ENCODE measurements at places on chromosomes 6 and 20.
A peak's percentile ranks its signal among the peaks of the same experiment; 100 is the strongest.

GRCh38 chr20:5674176-5674660 lies 76.0 kb upstream of the SHLD1 start:
- DNase-seq = no peak

DNA sequence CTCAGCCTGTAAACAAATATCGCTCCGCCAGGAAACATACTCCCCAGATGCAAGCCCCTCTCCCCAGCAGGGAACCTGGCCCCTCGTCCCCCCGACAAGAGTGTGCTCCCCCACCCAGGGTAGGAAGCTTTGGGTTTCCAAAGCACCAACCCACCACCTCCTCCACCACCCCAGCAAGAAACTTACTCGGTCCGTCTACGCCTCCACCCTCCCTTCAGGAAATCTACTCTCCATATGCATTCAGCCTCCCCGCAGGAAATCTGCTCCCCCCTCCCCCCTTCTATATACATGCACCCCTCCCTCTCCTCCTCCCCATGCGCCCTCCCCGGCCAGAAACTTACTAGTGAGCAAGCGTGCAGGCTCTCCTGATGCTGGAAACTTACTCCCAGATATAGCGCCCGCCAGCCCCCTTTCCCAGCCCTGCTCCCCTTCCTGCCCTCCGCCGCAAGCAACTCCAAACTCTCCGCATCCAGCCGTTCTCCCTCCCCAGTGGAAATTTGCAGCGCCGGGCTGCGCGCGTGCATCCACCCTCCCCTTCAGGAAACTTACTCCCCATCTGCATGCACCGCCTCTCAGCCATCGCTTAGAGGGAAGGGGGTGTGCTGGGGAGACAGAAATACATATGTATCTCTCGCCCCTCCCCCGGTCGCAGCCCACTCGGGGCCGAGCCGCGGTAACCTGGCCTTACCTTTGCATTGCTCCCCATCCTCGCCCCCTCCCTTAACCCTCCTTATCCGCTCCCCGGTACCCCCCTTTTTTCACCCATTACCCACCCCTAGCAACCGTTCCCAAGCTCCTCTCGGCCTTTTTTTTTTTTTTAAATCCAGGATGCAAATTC lies at the start of gene TRERF1:
TRERF1 (minus strand) TSS at position 594 of the 838 bp plus-strand sequence. CDS start 182,336 bp downstream, outside the sequence.
- DNase-seq = no peak

DNA sequence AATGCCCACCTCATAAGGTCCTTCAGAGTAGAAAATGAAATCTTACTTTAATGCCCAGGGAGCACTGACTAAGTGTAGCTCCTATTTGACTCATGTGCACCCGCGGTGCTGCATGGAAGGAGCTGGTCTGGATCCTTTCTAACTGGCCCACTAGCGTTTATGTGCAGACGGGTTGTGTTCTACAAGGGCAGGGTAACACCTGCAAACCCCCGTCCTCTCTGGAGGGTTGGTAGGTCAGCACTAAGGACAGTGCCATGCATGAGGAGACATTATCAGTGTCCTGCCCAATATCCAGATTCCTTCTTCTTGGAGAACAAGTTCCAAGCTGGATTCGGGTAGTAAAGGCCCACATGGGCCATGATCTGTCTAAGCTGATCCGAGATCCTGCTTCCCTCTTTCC lies 140.3 kb downstream of the ANKRD60 start:
- DNase-seq = no peak

GRCh38 chr20:23917024-23917725 lies 37.6 kb upstream of the CST5 start:
- DNase-seq = no peak

DNA sequence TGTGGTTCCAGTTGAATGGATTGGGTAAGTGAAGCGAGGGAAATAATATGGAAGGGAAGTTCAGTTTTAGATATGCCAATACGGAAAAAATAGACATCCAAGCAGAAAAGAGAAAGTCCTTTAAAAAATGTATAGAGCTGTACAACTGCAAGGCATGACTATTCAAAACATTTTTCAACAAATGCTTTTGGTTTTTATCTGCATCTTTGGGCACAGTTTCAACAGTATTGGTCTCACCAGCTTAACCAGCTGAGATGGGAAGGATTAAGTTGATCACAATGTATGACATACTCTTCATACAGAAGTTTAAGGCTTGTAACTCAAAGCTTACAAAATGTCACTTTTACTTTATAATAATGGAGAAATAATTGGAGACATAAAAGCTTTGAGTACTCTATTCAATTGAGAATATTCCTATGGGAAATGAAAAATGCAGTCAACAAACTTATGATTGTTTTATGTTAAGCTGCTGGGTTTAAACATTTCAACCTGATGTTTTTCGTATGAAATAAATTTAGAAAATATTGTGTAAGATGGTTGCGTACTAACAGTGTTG lies 16.3 kb upstream of the UTRN start:
- DNase-seq = no peak

- DNase-seq = no peak
These were observed 258.9 kb downstream of the KIF16B start for GRCh38 chr20:16314320-16314719.

- DNase-seq = no peak
These were observed 93.5 kb downstream of the TMEM170B start for GRCh38 chr6:11631008-11631407.

GRCh38 chr6:7106215-7106751 lies 1.5 kb upstream of the RREB1 start:
- DNase-seq = no peak

DNA sequence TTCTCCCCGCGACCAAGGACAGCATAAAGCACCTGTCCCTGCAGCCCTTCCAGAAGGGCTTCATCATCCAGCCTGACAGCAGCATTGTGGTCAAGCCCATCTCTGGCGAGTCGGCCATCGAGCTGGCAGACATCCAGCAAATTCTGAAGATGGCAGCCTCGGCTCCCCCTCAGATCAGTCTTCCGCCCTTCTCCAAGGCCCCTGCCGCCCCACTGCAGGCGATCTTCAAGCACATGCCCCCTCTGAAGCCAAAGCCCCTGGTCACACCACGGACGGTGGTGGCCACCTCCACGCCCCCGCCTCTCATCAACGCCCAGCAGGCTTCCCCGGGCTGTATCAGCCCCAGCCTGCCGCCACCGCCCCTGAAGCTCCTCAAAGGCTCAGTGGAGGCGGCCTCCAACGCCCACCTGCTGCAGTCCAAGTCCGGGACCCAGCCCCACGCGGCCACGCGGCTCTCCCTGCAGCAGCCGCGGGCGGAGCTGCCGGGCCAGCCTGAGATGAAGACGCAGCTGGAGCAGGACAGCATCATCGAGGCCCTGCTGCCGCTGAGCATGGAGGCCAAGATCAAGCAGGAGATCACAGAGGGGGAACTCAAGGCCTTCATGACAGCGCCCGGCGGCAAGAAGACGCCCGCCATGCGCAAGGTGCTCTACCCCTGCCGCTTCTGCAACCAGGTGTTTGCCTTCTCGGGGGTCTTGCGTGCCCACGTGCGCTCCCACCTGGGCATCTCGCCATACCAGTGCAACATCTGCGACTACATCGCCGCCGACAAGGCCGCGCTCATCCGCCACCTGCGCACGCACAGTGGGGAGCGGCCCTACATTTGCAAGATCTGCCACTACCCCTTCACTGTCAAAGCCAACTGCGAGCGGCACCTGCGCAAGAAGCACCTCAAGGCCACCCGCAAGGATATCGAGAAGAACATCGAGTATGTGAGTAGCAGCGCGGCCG lies 83.3 kb downstream of the SSR1 start:
- no peak for DNase-seq

DNA sequence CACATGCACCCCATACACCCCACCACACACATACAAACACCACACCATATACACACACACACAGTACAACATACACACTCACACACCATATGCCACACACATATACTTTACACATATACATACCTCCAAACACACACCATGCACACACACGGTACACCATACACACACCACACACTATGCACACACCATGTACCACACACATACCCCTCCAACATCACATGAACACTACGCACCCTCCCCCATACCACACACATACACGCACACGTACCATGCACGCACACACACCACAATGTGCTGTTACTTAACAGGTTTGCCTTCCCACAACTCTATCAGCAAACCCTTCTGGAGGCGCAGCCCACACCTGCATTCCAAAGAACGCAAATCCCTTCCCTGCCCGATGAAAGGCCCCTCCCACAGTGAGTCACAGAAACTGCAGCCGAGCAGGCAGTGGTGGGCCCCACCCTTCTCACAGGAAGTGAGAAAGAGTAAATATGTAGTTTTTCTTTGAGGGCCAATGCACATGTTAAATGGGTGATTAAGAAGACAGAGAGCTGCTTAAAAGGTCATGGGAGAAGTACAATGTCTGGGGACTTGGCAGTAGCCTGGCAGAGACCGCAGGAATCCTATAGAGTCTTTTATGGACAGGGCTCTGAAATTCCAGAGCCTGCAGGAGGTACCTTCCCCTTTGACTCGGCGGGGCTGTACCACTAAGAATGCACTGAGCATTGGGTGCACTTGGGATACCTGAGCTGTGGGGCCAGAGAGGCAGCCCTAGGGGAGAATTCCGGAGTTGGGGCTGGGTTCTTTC lies 34.1 kb upstream of the EZR start:
- DNase-seq = peak; percentile 89

GRCh38 chr6:56424064-56424463 lies 176.7 kb upstream of the COL21A1 start:
- DNase-seq = no peak

DNA sequence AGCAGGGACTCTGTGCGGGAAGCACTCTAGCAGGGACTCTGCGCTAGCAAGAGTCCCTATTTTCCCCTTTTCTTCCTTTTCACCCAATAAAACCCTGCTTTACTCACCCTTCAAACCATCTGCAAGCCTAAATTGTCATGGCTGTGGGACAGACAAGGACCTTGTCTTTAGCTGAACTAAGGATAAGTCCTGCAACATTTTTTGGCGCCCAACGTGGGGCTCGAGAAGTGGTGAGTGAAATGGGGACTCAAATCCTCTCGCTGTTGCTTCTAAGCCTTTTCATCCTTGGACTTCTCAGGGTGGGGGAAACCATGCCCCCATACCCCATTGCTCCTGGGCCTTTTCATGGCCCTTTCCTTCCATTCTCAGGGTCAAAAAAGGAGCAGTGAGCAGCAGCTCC lies 46.4 kb downstream of the IMPG1 start:
- DNase-seq = peak; percentile 1

GRCh38 chr6:8821981-8822381 lies 386.6 kb upstream of the SLC35B3 start:
- no peak for DNase-seq

DNA sequence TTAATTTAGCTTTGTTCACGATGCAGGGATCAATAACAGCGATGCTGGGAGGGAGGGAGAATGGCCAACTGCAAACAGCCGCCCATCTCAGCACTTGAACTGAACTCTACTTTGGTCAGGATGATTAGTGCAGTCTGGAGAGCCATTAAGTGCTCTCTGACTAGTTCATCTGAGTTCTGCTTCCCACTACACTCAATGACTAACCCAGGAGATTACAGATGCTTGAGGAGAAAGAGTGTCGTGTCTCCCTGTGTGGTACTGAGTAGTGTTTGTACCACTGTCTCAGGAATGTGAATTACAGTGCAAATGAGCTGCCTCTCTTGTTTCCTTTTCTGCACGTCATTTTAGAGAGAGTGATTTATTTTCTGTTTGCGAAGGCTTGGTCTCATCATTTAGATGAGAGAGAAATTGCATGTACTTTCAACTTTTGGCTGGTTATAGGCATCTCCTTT lies 23.5 kb downstream of the CARMIL1 start:
- DNase-seq = no peak

DNA sequence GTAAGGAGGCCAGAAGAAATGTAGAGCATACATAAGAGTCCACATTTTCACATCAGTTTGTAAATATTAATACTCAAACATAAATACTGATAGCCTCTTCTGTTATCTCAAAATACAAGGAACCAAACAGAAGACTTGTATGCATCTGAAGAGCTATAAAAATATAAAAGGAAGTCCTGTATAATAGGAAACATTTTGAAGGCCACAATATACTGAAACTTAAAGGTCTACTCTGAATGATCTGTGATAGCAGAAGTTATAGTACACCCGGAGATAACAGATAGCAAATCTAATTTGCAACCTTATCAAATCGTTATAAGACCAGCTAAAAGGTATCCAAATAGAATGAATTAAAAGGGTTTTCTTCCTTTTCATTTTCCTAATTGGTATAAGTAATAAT lies 111.2 kb downstream of the HIVEP2 start:
- no peak for DNase-seq

- no peak for DNase-seq
These were observed 10.8 kb downstream of the HECA start for GRCh38 chr6:139145661-139146060.

- DNase-seq = no peak
These were observed 7.9 kb upstream of the FAM210B start for GRCh38 chr20:56350842-56351241.

- no peak for DNase-seq
These were observed 205.5 kb downstream of the TFAP2B start for GRCh38 chr6:51024126-51024525.
